Activated CD4-positive, alpha-beta T cell treated with anti-CD3 and anti-CD28 coated beads, Interleukin-10, Interleukin-2, amounts not matched to agents 100 ng/mL and 50 ng/mL, durations not matched to agents 16 hours and 8 hours (primary cell): ENCODE measurements at places on chromosomes 2 and 18.
A peak's percentile ranks its signal among the peaks of the same experiment; 100 is the strongest.

- no peak for DNase-seq
These were observed 300.1 kb downstream of the TSN start for GRCh38 chr2:122055521-122055931.

DNA sequence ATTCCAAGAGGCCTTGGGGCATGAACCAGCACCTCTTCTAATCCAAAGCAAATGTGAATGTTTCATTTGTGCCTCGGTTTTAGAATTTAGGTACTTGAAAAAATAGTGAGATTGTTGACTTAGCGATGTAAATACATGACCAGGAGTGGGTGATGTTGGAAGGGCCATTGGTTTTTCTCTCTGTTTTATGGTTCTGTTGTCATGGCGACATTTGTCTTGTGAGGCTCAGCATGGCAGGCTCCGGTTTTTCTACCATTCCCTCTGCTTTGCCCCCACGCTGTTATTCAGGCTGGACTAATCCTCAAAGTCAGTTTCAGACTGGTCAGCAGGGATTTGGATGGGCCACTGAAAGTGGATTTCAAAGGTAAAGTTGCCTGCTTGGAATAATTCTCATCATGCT, 255.4 kb downstream of the ALPK2 start:
- no peak for DNase-seq

GRCh38 chr2:229408356-229408755, 137.3 kb upstream of the PID1 start:
- no peak for DNase-seq

DNA sequence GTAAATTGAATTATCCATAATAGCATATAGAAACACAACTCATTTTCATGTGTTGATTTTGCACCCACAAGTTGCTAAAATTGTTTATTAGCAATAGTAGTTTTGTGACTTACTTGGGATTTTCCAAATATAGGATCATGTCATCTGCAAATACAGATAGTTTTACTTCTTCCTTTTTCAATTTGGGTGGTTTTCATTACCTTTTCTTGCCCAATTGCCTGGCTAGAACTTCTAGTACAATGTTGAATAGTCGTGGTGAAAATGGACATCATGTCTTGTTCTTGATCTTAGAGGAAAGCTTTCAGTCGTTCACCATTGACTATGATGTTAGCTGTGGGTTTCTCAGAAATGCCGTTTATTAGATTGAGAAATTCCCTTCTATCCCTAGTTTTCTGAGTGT, 60.2 kb upstream of the TCF7L1 start:
- DNase-seq, result no peak

- no peak for DNase-seq
These were observed 176.9 kb downstream of the KCNH7 start for GRCh38 chr2:162661618-162662017.

DNA sequence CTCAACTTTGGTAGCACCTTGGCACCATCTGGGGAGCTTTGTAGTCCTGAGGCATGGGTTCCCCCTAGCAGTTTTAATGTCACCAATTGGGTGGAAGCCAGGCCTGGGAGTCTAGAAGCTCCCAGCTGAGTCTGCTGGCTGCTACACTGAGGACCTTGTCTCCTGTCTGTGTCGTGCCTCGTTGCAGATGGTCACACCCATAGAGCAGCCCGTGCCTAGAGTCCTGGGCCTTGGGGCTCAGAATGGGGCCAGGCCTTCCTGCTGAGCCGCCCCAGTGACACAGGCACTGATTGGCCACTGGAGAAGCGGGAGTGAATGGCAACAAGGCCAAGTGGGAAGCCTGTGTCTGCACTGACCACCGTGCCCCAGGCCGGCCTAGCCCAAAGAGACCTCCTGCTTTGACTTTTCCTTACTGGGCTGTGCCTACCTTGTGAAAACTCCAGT, 113.2 kb downstream of the SH3RF3 start:
- DNase-seq, result no peak

- DNase-seq, result peak; percentile 90
These were observed 4.6 kb upstream of the ARID5A start for GRCh38 chr2:96531872-96532505.

- no peak for DNase-seq
These were observed 126.2 kb downstream of the DPP4 start for GRCh38 chr2:161947836-161948235.

DNA sequence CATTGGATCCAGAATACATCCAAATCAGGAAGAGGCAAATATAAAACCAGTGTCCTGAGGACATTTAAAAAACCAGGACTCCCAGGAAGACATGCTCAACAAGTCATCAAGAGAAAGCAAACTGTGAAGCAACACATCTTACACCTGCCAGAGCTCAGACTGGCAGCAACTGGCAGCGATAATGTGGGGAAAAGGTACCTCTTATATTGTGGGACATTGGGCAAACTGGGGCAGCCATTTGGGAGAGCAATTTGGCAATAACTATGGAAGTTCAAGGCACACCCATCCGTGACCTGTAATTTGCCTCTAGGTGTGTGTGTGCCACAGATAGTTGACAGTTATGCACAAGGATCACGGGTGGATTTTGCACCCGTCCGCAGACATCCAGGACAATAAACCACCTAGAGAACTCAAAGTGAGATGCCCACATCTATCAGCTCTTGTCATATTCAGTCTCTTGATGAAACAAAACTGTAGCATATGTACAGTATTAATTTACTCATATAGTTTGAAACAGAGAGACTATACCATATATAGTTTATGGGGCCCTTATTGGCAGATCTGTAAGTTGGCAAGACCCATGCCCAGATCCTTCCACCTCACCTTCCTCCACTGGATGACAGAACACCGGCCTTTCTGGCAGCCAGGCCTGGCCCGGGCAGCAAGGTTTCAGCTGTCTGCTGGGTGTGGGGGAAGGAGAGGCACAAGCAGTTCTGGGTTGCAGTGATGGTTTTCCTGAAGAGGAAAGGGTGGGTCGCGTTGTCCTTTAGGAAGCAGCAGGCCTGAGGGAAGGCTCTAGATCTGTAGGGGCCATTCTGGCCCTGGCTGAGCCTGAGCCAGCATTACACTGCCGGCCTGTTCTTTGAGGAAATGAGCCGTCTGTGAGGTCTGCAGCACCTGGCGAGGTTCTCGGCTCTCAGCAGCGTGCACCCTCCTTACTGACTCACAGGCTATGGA, 18.8 kb downstream of the HJURP start:
- DNase-seq, result no peak

- no peak for DNase-seq
These were observed 268.5 kb downstream of the ICOS start for GRCh38 chr2:204205082-204205481.

GRCh38 chr2:203743441-203743981, 37.1 kb downstream of the CD28 start:
- DNase-seq, result no peak

DNA sequence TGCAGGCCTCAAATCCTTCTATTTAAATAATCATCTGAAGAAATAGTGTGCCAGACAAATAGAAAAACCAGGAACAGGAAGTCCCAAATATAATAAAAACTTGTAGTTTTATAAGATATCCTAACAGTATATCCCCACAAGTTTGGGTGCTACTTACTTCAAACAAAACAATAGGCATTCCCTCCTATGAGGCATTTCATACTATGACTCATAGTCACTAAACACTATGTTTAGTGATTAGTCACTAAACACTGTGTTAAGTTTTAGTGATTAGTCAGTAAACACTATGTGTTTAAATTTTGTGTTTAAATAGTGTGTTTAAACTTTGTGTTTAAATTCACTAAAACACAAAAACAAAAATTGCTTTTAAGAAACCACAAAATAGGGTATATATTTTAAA, 407.0 kb upstream of the CDH19 start:
- peak; percentile 7 for DNase-seq

GRCh38 chr2:235757212-235757611, 263.4 kb downstream of the AGAP1 start:
- DNase-seq, result no peak

DNA sequence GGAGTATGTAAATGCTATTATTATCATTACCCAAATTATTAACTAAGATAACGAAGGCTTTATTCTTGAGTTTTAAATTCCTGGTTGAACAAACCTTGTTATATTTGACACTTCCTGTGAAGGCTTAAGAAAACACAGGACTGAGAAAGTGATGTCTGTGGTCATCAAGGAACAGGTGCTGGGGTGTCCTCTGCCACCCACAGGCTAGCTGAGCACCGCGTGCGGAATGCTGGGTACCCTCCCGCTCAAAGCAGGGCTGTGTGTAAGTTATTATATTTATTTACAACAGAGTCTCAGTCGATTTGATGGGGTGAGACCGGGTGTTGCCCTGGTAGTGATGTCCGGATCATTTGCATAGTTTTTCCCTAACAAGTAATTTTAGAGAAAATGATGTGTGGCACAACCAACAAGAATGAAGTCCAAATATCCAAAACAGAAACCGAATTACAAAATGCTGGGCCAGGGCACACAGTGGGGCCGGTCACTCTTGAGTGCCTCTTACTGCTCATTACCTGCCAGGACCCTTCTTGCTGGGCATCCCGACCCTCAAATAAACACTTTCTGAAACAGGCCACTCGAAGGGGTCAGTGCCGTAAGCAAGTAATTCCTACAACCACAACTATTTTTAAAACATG, 49.2 kb downstream of the TMEM18 start:
- DNase-seq, result no peak

DNA sequence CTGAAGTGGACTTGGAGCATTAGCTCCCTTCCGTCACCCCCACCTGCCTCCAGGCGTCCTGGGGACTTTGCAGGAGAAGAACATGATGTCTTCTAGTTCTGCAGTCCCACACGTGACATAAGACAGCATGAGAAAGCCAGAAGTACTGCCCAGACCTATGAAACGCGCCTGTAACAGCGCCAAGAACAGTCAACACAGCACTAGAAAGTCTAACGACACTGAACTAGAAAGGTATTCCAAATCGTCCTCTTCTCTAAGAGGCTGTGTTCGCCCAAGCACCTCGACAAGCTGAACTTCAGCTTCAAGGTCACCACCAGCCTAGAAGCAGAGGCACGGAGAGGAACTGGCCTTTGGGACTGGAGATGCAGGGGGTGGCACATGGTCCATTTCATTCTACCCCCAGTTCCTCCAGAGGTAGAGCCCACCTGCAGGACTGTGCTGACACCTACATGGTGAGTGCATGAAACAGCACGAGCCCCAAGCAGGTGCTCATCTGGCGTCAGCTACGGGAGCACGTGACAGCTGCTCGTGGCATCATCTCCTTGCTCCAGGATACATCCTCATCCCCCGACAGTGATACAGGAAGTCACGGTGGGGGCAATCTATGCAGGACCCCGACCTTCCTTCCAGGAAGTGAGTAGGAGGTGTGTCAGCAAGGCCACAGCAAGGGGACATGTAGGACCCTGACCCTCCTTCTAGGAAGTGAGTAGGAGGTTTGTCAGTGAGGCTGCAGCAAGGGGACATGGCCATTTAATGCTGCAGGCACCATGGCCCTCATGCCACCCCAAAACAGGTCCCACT, 3.7 kb downstream of the HDAC4 start:
- peak; percentile 29 for DNase-seq

DNA sequence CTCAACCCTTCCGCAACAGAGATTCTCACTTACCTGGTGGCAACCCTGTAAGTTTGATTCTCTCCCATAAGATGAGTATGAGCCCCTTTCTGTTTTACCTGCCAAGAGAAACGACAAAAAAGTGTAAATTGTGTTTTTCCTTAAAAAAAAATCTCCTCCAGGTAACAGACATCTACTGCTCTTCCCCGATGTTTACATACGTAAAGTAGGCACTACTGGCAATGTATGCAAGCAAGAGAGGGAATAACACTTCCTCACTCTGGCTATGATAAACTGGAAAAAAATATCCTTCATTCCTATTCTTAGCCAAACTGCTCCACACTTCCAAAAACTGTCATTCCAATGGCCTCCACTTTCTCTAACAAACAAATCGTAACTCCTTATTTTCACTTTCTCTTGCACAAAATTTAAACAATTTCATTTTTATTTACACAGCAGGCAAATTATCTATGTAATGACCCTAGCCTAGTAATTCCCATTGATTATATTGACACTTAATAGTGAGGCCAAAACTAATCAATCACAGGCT, 184.5 kb downstream of the TCF4 start:
- DNase-seq, result no peak

- no peak for DNase-seq
These were observed 90.3 kb upstream of the BARD1 start for GRCh38 chr2:214899751-214900150.

DNA sequence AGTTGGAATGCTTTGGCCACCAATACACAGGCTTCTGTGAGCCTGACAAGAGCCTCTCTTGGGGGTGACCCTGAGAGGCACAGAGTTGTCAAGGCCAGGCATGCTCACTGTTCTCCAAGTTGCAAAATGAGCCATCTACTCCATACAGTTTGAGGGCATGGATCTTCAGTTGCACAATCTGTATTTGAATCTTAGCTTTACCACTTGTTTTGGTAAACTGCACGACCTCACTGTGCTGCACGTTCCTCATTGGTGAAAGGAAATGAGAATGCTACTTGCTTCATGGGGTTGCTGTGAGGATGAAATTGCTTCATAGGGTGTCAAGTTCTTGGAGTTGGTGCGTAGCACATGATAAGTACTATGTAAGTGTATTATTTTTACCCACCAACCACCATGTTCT, 12.0 kb upstream of the HAAO start:
- no peak for DNase-seq

GRCh38 chr2:215020283-215020682, 118.1 kb downstream of the ABCA12 start:
- peak; percentile 13 for DNase-seq

- DNase-seq, result no peak
These were observed 75.1 kb downstream of the FSIP2 start for GRCh38 chr2:185813707-185814106.

DNA sequence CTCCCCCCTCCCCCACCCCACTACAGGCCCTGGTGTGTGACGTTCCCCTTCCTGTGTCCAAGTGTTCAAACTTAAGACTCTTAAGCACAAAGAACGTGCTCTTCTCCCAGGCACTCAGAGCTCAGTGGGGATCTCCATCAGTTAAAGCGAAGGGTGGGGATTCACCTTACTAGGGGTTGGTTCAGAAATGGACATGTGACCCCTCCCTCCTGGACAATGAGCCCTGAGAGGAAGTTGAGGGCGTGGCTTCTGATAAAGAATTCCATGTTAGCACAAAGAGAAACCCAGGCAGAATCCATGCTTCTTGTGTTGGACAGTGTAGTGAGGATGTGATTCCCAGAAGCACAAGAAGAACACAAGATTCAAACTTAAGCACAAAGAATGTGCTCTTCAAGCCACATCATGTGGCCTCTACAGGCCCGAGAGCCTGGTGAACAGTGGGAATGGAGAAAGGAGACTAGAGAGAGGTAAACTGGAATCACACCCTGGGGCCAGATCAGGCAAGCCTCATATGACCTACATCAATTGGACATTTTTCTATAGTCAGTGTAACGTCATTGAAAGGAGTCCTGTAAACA, 78.1 kb upstream of the TTC39C start:
- no peak for DNase-seq

DNA sequence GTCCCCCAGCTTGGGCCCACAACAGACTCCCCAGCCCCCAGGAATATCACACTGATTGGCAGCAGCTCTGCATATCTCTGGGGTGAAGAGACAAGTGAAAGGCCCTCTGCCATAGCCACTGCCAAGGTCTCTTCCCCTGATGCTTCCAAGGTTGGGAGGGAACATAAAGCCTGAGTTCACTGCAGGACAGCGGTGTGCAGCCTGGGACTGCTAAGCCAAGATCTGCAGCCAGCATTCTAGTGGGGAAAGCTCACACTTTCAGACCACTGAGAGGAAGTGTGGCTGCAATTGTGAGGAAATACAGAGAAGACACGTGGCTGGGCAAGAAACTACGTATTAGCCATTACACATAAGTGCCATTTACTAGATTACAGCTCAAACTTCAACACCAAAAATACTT, 100.7 kb downstream of the MAIP1 start:
- DNase-seq, result no peak

GRCh38 chr2:72515696-72516095, 310.1 kb downstream of the EXOC6B start:
- DNase-seq, result no peak

- peak; percentile 30 for DNase-seq
These were observed 129.6 kb upstream of the COPS8 start for GRCh38 chr2:236956031-236956618.
